Kasumi-1 (cell line): ENCODE measurements at places on chromosomes 6 and 20.

- no peak for DNase-seq
These were observed 240.5 kb downstream of the NRN1 start for GRCh38 chr6:5766260-5766659.

DNA sequence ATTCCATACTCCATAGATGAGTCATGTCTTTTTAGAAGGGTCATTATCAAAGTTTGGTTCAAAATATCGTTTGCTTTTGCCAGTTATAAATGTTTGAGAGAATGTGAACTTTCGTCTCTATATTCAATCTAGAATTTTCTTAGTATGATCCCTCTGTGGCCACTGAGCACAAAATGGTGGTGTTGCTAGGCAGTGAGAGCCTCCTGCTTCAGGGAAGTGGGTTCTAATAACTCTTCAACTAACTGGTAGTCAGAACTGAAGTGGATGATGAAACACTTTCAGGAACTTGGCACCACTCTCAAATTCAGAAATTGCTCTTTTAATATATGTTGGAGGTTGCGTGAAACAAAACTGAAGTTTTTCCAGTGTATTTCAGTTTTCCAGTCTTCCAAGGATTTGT lies 125.0 kb upstream of the DOK5 start:
- DNase-seq, result no peak

GRCh38 chr6:43075670-43076463 lies at the start of gene PTK7:
Gene PTK7, plus strand, starts transcription at chr6:43076314. Its CDS starts 175 bp downstream, at chr6:43076489.
- peak; percentile 79 for DNase-seq

- DNase-seq, result no peak
These were observed 25.4 kb upstream of the IYD start for GRCh38 chr6:150343434-150343833.

DNA sequence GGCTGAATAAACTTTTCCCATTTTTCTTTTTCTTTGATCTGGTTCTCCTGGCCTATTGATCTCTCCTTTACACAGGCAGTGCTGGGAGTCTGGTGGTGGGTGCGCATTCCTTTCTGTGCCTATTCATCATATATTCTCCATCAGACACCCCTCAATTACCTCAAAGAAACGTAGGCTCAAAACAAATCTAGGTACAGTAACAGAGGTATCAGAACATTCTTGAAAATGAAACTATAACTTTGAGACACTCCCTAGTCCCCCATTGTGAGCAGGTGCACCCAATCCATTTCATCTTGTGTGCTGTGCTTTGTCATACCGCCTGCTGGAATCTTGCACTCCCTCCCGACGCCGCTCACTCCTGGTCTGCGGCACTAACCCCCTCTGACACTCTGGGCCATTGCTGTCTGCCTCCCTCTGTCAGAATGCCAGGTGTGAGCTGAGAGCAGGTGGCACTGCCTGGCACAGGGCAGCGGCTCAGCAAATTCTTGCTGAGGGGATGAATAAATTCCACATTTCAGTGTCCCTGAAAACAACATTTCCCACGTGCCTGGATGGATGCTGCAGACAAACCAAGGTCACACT lies 303.4 kb upstream of the EXOC2 start:
- DNase-seq, result no peak

DNA sequence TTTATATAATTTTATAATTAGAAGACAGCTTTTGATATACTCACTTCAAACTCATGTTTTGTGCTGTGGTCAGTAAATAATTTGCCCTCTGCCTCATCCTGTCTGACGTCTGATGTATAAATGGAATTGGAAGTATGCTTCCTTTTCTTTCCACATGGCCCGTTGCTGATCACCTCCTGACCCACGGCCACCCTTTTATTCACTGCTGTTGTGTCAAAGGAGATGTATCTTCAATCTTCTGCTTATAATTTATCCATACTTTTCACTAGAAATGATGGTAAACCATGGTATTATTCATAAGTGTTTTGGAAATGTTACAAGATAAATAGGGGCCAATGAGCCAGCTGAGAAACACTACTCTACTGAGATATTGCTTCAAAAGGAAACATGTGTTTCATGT lies 841.8 kb downstream of the PHF3 start:
- no peak for DNase-seq

- DNase-seq, result no peak
These were observed 508.9 kb upstream of the JAG1 start for GRCh38 chr20:11182720-11183119.

- DNase-seq, result no peak
These were observed 89.9 kb downstream of the AKAP7 start for GRCh38 chr6:131225127-131225526.

DNA sequence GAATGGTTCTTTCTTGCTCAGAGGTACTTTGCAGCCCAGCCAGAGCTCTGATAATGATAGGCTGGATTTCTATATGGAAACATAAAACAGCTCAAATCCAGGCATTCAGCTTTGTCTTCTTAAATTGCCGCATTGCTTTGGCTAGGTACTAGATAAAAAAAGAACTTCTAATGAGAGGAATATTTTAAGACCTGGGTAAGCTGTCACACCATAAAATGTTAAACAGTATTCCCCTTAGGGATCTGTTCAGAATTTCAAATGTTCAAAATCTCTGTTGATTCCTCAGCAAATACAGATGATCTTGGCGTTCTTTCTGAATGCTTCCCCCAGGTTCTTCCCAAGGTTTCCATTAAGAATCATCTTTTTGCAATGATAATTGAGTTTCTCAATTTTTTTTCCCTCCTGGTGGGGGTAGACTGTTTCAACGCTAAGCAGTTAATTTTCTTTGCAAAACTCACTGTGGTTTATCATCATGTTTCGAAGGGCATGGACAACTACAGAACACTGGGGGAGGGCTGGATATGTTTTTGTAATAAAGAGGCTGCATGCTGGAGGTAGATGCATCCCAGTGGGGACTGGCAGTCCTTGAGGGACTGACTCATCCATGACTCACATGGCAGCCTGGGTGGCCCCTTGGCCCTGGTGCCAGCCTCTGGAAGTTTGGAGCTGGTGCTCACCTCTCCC lies 31.0 kb downstream of the TIAM2 start:
- DNase-seq, result no peak

DNA sequence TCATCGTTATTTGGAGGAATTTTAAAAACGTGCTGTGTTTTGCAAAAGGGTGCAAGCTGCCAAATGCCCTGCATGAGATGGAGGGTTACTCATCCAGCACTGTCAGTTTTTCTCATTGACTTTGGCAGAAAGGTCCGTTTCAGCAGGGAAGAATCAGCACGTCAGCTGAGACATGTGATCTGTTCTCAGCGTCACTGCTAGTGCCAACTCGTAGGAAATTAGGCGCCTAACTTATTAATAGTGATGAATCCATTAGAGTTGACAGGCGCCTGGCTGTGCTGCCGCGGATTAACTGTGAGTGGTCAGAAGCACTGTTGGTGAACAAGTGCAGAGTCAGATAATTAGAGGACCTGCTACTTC lies 175.5 kb upstream of the FOXQ1 start:
- DNase-seq, result no peak

- DNase-seq, result no peak
These were observed 631 bp downstream of the PHACTR3 start for GRCh38 chr20:59604741-59605600.

GRCh38 chr6:153963352-153963751 lies 75.7 kb upstream of the OPRM1 start:
- no peak for DNase-seq

DNA sequence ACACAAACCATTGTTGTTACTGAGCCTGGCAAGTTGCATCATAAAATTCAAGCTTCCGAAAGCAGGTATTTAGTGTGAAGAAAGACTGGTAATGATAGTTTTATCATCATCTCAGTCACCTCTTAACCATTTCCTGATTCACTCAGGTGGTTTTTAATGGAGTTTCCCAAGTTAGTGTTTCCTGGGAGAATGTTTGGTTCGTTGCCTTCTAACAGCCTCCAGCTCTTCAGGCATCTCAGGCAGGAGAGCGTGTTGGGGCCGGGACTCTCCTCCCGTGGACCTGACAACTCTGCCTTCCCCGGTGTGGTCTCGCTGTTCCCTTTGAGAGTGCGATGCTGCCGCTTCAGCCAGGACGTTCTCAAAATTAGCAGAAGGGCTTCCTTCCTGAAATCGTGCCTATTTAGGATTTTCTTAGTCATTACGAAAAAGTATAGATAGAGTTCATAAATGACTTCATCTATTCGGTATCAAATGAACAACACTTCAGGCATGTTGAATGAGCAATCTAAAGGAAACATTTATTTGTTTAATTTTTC lies 105.0 kb upstream of the QKI start:
- peak; percentile 35 for DNase-seq

- no peak for DNase-seq
These were observed 32.4 kb downstream of the OR2B2 start for GRCh38 chr6:27879837-27880236.

- no peak for DNase-seq
These were observed 47.9 kb downstream of the FOXO3 start for GRCh38 chr6:108608453-108609275.

GRCh38 chr20:45588800-45589199 lies 9.7 kb upstream of the WFDC8 start:
- DNase-seq, result no peak

GRCh38 chr6:10510592-10511367 lies 10.4 kb upstream of the GCNT2 start:
- DNase-seq, result peak; percentile 84

- DNase-seq, result no peak
These were observed 5.2 kb downstream of the RNF217 start for GRCh38 chr6:124967444-124967843.

DNA sequence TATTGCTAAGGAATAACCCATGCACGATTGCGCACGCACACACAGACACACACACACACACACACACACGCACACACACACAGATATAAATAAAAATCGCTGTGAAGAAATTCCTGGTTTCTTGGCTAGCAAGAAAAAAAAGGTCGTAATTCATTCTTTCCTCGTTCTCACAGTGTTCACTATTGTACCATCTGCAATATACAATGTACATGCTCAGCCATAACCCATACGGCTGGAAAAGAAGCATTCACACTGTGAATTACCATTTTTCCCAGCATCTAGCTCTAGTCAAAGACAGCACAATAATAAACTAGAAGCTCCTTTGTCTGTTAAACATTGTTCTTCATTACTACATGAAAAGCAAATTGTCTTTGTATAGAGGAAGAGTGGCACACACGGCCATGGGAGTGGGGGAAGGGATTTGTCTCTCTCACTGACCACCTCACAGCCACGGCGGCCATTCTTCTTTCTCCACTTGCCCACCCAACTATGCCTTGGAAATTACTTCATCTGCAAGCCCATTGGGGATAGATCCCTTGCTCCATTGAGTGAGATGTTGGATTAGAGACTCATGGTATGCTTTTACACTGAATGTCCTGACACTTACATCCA lies 115.3 kb upstream of the ID4 start:
- no peak for DNase-seq

DNA sequence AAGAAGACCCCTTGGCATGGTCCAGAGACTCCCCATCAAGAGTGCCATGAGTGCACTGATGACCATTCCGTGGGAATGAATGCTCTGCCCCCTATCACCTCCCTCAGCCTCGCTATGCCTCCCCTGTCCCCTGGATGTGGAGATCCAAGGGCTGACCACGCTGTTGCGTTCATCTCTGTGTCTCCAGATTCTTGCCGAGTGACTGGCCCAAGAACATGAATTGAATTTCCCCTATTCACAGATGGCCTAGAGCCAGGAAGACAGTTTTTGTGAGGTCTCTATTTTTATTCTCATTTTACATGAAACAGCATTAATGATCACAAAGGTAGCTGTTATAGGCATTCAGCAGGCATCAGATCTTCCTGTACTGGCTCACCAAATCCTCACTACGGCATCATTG lies 33.6 kb downstream of the MAFB start:
- no peak for DNase-seq

- peak; percentile 49 for DNase-seq
These were observed 60.1 kb upstream of the OGFRL1 start for GRCh38 chr6:71228461-71229041.

DNA sequence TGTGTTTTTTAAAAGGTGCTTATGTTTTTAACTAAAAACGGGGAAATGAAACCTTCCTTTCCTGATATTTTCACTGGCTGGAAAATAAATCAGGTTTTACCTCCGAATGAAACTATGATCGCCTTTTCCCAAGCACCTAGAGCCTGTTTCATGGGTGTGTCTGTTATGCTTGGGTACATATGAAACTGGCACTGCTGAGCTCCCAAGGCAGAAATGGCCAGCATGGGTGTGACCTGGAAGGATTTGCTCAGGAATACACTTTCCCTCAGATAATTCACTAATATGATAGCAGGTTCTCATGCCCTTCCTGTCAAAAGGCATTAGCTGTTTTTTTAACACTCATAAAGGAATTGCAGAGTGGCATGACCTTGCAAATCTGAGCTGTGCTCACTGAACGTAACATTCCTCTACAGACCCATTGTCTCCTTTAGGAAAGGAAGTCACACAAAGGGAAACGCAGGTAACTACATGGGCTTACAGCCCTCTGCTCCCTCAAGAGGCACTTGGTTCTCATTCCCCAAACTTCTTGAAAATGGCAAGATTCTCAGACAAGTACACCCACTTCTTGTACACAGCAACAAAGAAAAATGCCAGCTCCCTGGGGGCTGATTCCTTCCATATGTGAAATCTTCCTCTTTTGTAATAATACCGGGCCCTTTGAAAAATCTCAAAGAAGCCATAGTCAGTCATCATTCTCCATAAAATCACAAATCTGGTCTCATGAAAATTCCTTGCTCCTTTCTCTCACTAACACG lies 72.7 kb downstream of the METTL24 start:
- DNase-seq, result no peak

- DNase-seq, result no peak
These were observed 28.8 kb upstream of the TCFL5 start for GRCh38 chr20:62890444-62890843.

DNA sequence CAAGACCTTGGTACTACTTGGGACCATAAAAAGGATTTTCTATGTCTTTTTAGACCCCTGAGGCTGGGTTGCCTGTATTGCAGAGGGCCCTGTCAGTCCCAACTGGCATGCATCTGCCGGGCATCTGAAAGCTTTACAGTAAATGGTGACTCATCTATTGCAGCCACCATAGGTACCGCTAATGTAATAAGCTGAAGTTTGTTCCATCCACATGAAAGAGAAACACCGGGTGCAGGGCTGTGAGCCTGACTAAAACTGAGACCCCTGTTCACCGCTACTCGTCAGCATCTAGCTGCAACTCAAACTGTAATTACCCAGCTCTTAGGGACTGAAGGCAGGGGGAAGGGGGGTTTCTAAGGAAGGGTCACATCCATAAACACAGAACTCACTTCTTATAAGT lies 49.5 kb downstream of the TRERF1 start:
- DNase-seq, result no peak

- DNase-seq, result no peak
These were observed 27.0 kb upstream of the PMEPA1 start for GRCh38 chr20:57736738-57737347.

GRCh38 chr6:27886073-27886472 lies 26.1 kb downstream of the OR2B2 start:
- no peak for DNase-seq

- no peak for DNase-seq
These were observed 1.8 kb upstream of the CTSZ start for GRCh38 chr20:59008715-59009336.
